ENCODE measurements at places on chromosomes 7 and 10.

GRCh38 chr7:11343818-11344413, 370.2 kb downstream of the PHF14 start:
- peak; percentile 62 for DNase-seq

- peak; percentile 39 for DNase-seq
Measured at GRCh38 chr7:158497627-158498026, 90.0 kb downstream of the PTPRN2 start.

DNA sequence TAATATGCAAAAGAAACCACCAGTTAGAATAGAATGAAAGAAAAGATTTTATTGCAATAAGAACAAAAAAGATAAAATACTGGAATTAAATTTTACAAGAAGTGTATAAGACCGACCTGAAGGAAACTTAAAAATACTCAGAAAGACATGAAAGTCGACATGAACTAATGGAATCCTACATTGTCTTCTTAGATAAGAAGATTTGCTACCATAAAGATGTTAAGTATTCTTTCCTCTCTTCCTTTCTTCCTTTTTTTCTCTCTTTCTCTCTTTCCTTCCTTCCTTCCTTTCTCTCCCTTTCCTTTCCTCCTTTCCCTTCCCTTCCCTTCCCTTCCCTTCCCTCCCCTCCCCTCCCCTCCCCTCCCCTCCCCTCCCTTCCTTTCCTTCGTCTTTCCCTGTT, 6.5 kb downstream of the TAS2R60 start:
- no peak for DNase-seq

DNA sequence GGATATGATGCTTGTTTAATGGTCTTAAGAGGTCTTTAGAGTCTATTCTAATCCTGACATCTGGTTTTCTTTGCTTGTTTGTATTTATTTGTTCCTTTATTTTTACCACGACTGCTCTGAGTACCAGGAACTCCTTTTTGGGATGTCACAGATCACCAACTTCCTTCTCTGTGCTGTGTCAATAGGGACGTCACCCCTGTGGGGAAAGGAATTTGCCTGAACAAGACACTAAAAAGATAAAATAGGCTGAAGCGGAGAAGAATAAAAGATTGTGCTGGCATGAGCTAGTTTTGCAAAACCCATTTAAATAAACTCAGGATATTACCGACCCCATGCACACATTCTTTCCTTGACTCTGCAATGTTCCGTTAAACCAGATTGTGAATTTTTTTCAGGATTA, 27.7 kb downstream of the MGMT start:
- no peak for DNase-seq

GRCh38 chr10:132724446-132724845, 61.5 kb downstream of the NKX6-2 start:
- no peak for DNase-seq

- DNase-seq = no peak
Measured at GRCh38 chr7:13031468-13031867, 344.0 kb downstream of the ARL4A start.

DNA sequence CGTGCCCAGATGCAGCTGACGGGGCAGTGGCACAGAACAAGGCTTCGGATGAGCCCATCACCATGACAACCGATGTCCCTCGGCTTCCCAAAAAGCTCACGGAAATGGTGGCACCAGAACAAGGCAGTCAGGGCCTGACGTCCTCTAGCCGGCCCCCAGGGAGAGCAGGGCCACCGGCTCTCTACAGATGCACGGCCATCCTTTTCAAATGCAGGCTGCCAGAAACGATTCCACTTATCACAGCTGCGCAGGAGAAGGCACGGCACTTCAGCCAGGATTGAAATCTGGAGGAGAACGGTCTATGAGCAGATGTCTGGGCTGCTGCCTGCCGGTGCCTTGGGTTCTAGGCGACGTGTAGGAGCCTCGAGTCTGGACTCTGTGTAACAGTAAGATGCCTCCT, 223.8 kb downstream of the ZMYND11 start:
- DNase-seq = no peak

GRCh38 chr7:33862946-33863814, 42.2 kb upstream of the BMPER start:
- no peak for DNase-seq

DNA sequence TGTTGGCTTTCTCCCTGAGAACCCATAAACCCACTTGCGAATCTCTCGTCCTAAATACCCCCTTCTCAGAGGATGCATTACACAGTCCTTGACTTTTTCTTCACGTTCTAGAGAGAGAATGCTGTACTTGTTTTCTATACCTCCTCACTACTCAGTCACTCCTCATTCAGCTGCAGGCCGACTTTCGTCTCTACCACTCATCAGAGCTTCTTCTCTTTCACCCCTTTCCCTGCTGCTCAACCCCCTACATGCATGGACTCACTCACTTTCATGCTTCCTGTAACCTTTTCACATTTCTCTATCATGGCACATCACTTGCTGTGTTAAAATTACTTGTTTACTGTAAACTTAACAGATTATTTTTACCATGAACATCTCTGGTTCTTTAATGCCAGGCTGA, 19.8 kb downstream of the MDFIC start:
- DNase-seq = no peak

DNA sequence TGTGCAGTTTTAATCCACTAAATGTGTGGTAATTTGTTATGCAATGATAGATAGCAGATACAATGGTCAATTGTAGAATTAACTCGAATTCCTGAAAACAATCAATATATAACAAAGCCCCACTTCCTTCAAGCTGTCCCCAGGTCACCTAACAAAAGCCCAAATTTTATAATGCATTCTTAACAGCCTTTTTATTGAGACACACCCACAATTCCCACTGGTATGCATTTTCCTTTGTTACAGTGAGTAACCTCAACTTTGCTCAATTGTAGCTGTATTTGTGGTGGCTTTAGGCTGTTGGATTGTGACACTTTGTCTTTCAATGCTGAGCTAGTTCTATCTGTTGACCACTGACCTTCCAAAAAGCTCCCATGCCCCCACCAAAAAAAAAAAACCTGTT, 279.8 kb upstream of the CACNA2D1 start:
- no peak for DNase-seq

- no peak for DNase-seq
Measured at GRCh38 chr7:135238112-135238744, 4.6 kb downstream of the STRA8 start.

DNA sequence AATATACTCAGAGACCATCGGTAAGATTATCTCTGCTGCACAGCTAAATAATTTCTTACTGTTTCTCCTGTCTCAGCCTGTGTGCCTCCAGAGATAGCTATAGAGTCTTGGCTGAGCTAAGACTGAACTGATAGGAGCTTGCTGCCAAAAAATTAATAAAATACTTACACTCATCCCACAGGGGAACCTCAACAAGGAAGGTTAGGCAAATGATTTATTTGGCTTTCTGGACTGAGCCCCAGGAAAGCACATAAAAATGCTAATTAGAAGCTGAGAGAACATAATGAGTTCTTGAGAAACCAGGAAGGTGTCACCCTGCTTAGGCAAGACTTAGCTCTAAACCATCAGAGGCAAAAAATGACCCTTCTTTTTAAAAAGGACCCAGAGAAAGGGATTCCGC, 534.5 kb downstream of the TNS3 start:
- no peak for DNase-seq

- DNase-seq = no peak
Measured at GRCh38 chr7:158448430-158449100, 139.1 kb downstream of the PTPRN2 start.

DNA sequence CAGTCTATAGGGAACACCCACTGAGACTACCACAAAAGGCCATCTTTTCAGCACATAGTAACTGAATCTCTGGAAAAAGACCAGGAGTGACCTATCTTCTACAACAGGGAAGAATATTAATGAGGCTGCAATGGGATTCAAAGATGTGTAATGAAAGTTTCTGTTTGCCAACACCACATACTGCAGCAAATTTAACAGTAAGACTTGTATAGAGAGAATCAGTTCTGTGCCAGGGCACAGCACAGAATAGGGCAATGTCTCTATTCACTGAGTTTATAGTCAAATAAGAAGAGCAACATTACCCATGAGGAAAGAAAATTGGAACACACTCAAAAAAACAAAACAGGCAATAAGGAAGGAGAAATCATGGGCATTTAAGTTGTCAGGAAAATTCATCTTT, 91.4 kb upstream of the PTN start:
- no peak for DNase-seq

DNA sequence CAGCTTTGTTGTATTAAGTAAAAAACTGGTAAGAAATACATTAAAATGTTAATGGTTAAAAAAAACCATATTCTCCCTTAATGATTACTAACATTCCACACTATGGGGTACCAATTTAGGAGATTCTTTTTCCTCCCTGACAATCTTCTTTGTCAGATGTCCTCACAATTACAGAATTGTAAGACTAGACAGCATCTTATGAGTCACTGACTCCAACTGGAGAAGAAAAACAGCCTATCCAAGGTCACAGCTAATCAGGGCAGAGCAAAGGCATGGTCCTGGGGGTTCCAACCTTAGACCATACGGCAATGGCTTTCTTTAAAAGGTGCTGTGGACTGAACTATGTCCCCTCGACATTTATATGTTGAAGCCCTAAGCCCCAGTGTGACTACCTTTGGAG, 127.6 kb downstream of the DLG5 start:
- DNase-seq = no peak

DNA sequence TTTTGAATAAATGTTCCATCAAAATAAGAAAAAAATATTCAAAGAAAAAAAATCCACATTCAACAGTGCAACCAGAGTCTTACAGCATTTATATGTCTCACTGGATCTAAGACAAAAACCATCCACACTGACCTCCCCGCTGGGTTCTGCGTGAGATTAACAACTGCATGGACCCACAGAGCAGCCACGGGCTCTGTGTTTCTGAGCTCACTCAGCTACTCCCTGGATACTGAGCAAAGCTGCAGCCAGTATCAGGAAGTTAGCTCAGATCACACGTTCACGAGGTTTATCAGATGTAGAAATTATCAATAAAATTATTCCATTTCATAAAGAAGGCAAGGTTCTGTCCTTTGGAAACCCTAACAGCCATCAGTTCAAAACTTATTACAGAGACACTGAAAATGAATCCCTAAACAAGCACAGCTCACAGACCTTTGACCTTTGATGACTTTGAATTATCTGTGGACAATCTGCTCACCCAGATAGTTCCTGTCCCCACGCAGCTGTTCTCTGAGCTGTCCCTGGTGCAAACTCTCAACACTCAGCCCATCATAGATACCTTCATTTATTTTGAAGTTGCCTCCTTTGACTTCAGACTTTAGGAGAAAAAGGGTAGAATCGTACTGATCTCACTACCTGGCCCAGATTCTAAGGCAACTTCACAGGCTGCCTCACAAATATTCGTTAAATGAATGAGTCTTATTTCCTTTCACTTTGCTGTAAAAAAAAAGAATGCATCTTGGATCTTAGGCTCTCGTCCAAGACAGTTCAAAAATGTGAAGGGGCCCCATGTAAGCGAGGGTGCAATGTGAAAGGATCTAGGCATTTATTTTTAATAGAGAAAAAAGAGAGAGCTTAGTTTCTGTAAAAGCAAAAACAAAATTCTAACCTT, 67.7 kb upstream of the SVIL start:
- peak; percentile 12 for DNase-seq

GRCh38 chr7:37832194-37832593, 16.2 kb upstream of the NME8 start:
- no peak for DNase-seq

GRCh38 chr7:22444181-22444971, 55.6 kb downstream of the STEAP1B start:
- DNase-seq = no peak

GRCh38 chr7:87456247-87456646, 19.2 kb downstream of the ABCB4 start:
- DNase-seq = no peak

DNA sequence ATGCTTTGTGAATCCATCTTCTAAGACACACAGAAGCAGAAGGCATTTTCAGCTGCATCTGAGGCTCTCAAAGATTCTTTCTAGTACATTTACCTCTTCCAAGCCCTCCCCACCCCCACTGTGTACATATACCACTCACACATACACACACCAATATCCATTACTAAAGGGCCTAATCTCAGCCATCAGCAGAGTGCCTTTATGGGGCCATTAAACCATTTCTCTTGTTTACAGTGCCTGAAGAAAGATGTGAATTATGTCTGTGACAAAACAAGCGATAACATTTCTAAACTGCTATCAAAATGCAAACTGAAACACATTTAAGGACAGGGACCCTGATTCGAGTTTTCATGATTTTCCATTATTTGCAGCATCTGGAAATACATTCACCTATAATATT, 40.0 kb downstream of the ETV1 start:
- no peak for DNase-seq

GRCh38 chr7:21198921-21199320, 229.0 kb upstream of the SP4 start:
- DNase-seq = no peak

DNA sequence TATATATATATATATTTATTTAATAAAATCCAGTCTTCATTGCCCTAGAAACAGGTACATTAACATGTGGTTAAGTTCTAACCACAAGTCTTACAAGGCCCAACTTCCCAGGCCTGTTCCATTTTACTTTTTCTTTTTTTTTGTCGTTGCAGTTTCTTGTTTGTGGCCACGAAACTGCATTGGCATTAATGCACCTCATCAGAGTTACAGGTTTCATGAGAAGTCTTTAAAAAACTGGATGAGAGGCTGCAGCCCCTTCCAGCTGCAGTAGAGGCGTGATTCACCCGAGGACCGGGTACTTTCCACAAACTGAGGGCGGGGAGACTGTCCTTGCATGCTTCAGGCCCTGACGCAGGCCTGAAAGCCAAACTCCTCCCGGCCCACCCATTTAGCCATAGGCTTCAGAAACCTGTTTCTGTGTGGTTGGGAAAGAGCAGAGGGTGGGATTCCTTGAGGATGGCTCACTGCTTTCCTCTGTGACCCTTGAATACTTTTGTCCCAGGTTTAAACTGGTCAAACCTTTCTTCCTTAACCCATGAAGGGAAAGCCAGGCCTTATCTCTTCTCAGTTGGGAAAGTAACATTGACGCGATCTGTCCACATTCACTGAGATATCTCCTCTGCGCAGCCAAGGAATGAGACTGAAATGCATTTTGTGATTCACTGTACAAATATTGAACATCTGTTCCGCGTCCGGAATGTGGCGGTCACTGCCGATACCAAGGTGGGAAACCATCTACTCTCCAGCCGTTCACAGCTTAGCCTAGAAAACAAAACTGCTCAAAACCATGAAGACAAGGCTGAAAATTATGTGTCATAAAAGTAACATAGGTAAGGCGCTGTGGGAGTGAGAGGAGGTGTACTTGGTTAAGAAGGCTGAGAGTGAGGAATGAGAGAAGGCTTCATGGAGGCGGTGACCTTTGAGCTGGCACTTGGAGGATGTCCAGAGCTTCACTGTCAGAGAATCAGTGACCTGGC, 311.7 kb downstream of the GATA3 start:
- DNase-seq = no peak

DNA sequence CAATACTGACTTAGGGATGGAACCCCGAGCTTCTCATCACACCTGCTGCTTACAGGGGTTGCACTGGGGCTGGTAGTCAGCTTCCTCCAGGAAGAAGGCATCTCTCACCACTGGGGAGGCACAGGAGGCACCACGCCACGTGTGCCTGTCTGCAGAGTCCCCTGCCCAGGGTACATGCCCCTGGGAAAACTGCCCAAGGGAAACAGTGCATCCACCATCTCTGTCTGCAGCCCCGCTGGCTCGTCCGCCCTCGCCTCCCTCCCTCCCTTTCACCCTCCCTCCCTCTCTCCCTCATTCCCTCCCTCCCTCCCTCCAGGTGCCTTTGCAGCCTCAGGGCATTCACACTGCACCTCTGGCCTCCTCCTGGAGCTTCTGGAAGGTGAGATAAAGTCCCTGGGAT, 101.1 kb downstream of the PTPRE start:
- no peak for DNase-seq
